Activated gamma-delta T cell (primary cell): ENCODE measurements at places on chromosomes 12 and 14.

GRCh38 chr14:61566537-61567225 lies 128.6 kb upstream of the HIF1A start:
- DNase-seq, result no peak

- no peak for DNase-seq
Observed at GRCh38 chr12:57133916-57134315, 5.6 kb downstream of the LRP1 start.

DNA sequence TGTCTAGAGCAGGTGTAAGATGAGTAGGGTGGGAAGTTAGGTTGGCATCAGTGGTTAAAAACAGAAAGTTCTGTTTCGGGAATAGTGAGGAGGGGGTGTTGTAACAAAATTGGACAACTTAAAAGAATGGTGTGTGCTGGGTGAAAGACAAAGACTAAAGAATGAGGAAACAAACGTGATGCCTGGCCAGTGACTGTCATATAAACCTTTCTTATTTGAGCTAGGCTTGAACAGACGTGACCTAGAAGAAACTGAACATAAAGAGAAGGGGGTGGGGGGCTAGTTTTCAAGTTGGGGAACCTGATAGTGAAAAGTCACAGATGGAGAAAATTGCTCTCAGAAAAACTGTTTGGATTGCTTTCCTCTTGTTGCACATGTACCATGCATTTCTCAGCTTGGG lies 39.6 kb downstream of the RAD52 start:
- DNase-seq, result no peak

GRCh38 chr14:36767603-36768281 lies 106.1 kb downstream of the PAX9 start:
- no peak for DNase-seq

DNA sequence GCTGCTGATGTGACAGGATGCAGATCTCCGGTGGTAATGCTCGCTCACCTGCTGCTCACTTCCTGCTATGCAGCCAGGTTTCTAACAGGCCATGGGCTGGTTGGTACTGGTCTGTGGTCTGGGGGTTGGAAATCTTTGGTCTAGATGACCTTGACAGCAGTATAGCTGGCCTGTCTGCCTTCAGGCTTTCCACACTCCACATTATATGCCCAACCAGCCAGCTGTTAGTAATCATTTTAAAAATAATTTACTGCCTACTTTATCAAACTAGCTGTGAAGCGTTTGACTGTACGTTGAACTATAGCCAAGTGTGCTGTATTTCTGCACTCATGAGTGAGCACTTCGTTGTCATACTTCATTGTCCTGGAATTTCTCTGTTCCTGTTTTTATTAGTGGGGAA lies 424.0 kb upstream of the GARIN6 start:
- DNase-seq, result no peak

DNA sequence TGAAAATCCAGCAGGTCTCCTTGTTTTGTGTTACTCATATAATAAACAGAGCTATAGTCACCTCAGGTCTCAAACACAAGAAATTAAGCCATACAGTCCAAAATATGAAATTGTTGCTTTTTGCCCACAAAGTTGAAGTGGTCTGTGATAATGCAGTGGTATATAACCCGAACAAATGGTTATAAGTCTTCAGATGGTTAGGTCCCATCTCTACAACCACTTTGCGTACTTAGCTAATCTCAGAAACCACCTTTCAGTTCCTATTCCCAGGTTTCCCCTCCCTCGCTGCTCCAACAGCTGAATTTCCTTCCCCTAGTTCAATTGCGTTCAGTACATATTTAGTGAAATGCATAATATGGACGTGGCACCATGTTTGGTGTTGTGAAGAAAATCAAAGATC lies 3.3 kb upstream of the KCNA5 start:
- no peak for DNase-seq

DNA sequence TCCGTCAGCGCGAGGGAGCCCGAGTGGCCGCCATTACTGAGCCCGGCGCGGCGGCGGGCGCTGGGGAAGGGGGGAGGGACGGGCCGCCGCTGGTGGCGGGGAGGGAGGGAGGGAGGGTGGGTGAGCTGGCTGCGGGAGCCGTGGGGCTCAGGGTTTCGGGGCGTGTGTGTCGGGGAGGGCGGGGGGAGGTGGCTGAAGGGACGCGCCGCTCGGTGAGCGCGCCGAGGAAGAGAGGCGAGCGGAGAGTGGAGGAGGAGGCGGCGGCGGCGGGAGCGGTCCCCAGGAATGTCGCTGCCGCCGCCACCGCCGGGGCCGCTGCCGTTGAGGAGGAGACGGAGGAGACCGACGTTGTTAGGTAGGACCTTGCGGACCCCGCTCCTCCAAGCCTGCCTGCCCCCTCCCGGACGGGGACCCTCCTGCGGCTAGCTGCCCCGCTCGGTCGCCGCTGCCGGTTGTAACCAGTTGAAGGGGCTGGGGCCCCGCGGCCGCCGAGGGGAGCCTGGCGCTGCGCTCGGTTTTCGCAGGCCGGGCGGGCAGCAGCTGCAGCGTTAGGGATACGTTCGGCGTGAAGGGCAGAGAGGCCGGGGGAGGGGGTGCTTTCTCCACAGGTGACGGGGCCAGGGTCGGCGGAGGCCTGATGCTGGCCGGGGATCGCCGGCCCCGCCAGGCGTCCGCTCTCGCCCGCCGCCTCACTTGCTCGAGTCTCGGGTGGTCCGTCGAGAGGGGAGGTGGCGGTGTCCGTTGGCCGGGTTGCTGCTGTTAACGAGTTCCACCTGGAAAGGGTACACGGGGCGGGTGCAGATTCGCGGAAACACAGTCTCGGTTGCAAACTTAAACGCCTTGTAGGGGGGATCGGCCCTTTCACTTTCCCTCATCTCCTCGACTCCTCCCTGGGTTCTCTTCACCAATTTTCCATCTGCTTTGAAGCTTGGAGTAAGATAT lies at the start of gene ARHGAP5:
ARHGAP5 (plus strand) TSS at position 224 of the 942 bp plus-strand sequence. CDS start 13,366 bp downstream, outside the sequence.
- DNase-seq, result peak; percentile 68

GRCh38 chr14:61188196-61188595 lies 92.9 kb downstream of the TMEM30B start:
- DNase-seq, result no peak

DNA sequence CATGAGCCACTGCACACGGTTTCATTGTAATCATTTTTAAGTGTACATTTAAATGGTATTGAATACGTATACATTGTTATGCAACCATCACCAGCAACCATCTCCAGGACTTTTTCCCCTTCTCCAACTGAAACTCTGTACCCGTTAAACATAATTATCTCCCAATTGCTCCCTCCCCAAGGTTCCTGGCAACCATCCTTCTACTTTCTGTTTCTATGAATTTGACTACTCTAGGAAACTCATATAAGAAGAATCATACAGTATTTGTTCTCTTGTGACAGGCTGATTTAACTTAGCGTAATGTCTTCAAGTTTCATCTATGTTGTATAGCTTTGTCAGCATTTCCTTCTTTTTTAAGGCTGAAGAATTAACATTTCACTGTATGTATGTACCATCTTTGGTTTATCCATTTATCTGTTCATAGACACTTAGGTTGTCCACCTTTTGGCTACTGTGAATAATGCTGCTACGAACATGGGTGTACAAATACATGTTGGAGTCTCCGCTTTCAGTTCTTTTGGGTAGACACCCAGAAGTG lies 223.1 kb downstream of the EFCAB11 start:
- DNase-seq, result no peak

GRCh38 chr14:85533023-85533860 lies 3.3 kb downstream of the FLRT2 start:
- no peak for DNase-seq

- DNase-seq, result no peak
Observed at GRCh38 chr14:103716899-103717411, 1.3 kb downstream of the ZFYVE21 start.

- no peak for DNase-seq
Observed at GRCh38 chr12:71128191-71128788, 29.5 kb downstream of the TSPAN8 start.

- DNase-seq, result no peak
Observed at GRCh38 chr12:106416273-106416672, 58.7 kb downstream of the POLR3B start.

GRCh38 chr12:96094201-96094600 lies 58.8 kb upstream of the LTA4H start:
- no peak for DNase-seq

- DNase-seq, result no peak
Observed at GRCh38 chr14:35944847-35945246, 118.7 kb downstream of the BRMS1L start.

- DNase-seq, result no peak
Observed at GRCh38 chr12:122067966-122068365, 10.6 kb upstream of the MLXIP start.

DNA sequence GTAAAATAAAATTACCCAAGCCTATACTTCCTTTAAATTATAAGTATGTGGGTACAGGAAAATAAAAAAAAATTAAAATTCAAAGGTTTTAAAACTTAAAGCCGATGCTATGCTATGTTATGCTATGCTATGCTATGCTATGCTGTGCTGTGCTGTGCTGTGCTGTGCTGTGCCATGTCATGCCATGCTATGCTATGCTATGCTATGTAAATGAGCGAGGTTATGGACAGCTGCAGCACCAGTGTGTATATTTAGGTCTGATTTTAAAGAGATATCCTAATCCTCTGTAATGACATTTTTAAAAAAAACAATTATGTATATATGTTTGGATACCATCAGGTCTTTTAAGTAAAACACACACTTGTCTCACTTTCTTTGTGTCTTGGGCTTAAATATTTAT lies 1822.0 kb upstream of the SEL1L start:
- DNase-seq, result no peak

GRCh38 chr14:77582511-77582910 lies 33.9 kb downstream of the SPTLC2 start:
- DNase-seq, result no peak

GRCh38 chr12:66197495-66197921 lies 8.5 kb downstream of the IRAK3 start:
- DNase-seq, result no peak

DNA sequence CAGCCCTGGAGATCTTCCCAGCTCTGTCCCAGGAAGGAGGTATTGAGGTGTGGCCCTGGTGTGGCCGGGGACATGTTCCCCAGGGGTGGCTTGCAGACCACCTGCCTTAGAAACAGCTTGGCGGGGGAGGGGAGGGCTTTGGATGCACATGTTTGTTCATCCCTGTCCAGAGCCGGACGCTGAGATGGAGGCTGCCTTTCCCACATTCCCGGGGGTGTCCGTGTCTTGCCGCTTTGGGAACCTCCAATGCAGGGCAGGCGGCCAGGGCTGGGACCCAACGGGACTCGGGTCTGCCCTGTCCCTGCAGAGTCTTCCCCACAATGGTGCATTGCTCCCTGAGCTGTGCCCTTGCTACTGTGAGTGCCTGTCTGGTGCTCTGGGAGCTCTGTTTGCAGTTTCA lies 319.5 kb upstream of the SFSWAP start:
- no peak for DNase-seq

DNA sequence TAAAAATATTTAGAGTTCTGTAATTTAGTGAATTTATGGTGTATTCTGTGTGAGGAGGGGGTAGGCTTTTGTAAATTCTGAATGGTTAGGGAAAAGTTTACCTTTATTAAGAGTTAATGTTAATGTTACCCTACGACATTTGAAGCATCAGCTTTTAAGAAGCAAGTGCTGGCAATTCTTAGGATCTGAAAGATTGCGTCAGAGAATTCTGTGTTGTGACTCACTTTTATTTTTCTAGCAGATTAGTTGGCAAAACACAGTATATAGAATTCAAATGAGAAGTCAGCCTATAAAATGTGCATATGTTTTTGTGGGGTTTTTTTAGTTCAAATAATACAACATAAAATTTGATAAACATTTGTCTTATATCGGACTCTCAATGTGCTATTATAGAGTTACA lies 97.6 kb downstream of the RAD52 start:
- no peak for DNase-seq

DNA sequence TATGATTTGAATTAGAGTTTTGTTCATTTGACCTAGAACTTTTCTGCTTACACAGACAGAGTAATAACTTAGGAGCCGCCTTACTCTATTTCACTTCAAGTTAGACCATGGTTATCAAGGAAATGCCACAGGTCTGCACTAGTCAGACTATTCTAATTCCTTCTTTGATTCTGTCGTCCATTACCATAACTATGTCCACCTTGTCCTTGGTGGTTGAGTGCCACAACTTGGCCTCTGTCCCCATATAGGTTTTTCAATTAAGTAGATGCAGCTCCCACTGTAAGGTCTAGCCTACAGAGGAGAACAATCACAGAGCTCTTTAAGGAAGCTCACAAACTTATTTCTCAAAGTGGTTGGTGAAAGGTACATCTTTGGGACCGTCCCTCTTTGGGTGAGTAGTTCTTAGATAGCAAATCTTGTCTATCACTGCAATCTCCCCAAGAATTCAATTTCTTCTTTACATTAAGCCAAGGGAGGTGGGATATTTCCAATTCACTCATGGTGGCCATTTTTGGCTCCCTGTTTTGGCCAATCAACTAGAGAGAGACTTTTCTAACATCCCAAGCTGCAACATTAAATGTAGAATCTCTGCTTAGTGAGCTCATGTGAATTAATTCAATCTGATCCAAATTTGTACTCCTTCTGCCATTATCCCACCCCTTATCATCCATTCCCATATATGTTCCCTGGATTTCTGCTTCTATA lies 434.6 kb downstream of the ADAMTS20 start:
- no peak for DNase-seq

DNA sequence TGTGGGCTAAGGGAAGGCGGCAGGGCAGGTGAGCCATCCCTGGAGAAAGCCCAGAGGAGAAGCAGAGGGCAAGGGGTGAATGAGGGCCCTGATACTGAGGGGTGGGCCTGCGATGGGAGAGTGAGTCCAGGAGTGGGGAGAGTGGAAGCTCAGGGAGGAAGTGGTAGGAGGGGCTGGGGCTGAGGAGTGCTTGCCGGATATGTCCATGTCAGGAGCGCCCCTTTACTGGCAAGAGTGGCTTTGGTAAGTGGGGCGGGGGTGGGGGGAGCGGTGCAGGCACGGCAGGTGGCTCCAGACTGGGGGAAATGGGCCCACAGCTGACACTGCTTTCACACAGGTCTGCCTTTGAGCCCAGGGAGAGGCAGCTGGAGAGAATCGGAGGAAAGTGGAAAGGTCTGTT lies 86.4 kb upstream of the GPR68 start:
- no peak for DNase-seq

GRCh38 chr12:55607821-55608594 lies 28.7 kb upstream of the OR10P1 start:
- DNase-seq, result no peak

- DNase-seq, result no peak
Observed at GRCh38 chr12:65493913-65494245, 215.4 kb downstream of the MSRB3 start.

- DNase-seq, result no peak
Observed at GRCh38 chr14:24274101-24274543, 2.7 kb upstream of the RABGGTA start.

- no peak for DNase-seq
Observed at GRCh38 chr14:51401272-51401671, 161.2 kb downstream of the TMX1 start.
